ENCODE measurements at places on chromosomes 1 and 21. TPM values are rescaled to one million over a fixed set of nuclear protein-coding genes. Genes with fewer than 3 reads are reported as not detected.

The FCN3 gene
- total RNA-seq = not detected

The DIO1 gene
- total RNA-seq = not detected

The CATSPERE gene
- 3.1 TPM for total RNA-seq

DNA sequence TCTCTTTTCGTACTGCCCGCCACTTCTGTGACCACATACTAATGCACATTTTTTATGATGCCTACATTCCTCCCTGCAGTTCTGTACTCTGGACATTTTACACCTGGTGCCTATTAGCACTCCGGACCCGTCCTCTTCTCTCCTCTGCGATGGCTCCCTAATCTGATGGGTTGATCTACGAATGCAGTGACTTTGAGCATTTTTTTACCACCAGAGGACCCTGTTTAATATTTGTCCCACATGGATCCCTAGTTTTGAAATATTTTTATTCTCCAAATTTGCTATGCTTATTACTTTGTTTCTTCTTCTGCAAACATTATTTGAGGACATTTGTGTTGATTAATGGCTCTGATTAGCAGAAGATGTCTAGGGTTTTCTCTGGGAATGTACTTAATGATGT, 5.2 kb downstream of the PPFIA4 start:
- no peaks in the 10 kb centered on the region for H3K36me3 ChIP-seq
- peaks cover 9% of the 10 kb centered on the region for H3K4me1 ChIP-seq
- no peak overlapping the region for H3K4me3 ChIP-seq

DNA sequence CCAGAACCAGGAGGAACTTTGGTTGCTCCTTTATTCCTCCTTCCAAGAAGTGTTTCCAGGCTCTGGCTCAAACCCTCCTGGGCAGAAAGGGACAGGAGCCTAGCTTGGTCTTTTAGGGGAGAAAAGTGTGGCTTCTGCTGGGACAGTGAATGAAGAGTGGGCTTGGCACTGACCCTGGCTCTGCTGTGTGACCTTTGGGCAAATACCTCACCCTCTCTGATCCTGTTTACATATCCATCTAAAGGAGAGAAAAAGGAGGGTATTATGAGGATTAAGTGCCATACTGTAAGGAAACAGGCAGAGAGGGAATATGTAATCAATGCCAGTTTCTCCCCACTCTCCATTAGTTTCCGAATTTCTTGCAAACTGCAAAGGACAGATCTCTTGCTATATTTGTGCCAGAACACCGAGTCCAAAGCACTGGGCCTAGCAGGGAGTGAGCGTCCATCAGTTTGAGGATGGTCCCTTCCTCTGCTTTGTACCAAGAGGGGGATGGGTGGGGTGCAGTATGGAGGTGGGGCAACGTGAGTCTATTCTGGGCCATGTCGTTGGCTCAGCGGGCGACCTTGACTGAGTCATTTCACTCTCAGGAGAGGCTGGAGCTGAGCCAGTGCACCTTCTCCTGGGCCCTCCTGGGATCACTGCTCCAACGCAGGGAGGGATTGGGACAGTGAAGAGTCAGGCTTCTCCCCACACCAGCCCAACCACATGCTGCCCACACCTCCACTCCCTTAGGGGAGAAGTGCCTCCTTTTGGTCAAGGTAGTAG, 38.4 kb downstream of the IGSF21 start:
- H3K4me3 ChIP-seq = no peak overlapping the region
- no peaks in the 10 kb centered on the region for H3K36me3 ChIP-seq
- H3K27me3 ChIP-seq = no peaks in the 10 kb centered on the region

- H3K27ac ChIP-seq = no peak overlapping the region
- peaks cover 3% of the 10 kb centered on the region for H3K4me1 ChIP-seq
- H3K4me3 ChIP-seq = no peak overlapping the region
- H3K27me3 ChIP-seq = peaks cover 12% of the 10 kb centered on the region
- H3K36me3 ChIP-seq = no peaks in the 10 kb centered on the region
These were observed 13.5 kb downstream of the ESPN start for GRCh38 chr1:6438047-6438525.

Data from B cell (primary cell).